ENCODE measurements at places on chromosomes 5 and 9.

DNA sequence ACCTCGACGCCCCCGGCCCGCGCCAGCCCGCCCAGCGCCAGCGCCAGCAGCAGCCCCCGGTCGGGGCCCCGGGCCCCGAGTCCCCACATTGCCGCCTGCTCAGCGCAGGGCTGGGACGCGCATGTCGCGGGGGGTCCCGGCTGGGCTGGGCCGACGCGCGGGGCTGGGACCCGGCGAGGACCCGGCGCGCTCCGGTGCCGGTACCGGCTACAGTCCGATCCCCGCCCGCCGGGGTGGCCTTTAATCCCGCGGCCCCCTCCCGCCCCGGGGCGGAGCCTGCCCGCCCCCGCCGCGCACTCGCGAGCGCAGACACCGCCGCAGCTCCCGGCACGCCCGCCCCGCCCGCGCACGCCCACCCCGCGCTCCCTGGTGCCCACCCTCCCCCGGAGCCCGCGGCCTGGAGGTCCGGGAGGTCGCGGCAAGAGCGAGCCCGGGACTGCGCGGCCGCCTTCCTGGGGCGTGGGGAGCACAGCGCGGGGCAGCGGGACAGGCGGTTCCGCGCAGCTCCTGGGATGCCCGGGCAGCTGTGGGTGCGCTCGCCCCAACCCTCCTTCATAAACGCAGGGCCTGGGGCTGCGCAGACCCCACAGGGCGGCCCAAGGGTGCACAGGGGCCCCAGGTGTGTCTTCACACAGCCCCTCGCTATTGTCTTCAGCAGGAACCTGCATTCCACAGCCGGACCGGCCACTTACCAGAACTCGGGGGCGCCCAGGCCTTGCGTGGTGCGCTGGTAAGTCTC lies at the start of gene SLC9A3:
Gene SLC9A3 (minus strand): TSS at position 216 of the 739 bp plus-strand sequence.
- no peak for DNase-seq

DNA sequence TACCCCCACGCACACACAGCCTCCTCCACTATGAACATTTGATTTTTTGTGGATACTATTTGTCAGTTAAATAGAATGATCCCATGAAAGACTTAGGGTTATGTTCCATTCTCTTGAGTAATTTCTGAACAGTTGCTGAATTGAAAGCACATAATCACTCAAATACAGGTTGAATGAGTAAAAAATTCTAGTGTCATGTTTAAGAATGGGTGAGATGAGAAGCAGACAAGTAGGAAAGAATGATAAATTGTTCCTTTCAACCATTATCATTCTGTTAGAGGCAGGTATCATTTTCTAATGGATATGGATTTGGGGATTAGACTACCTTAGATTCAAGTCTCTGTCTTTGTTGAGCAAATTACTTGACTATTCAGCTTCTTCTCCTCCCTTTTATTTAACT lies 19.3 kb downstream of the RAD50 start:
- DNase-seq = no peak

- DNase-seq = no peak
Measured at GRCh38 chr5:53411388-53411787, 69.0 kb upstream of the FST start.

- DNase-seq = peak; percentile 14
Measured at GRCh38 chr9:96186591-96187011, 115.4 kb downstream of the HSD17B3 start.

- no peak for DNase-seq
Measured at GRCh38 chr5:130747556-130747955, 417.5 kb downstream of the HINT1 start.

GRCh38 chr9:129597355-129598088 lies 23.4 kb downstream of the C9orf50 start:
- peak; percentile 42 for DNase-seq

DNA sequence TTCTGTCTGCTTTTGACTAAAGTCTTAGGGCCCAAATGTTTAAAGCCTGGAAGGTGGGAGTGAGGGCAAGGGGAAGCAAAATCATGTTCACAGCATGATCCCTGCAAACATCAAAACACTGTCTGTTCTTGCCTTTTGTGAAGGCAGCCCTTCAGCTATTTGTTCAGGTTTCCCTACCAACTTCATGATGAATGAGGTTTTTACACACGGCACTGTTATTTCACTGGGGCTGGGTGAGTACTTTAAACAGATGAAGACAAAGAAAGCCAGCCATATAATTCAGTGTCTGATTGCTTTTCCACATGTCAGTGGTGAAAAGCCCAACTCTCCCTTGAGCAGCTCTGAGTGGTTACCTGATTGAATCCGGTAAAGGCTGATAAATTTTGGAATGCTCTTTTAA lies 224.7 kb upstream of the GRAMD2B start:
- no peak for DNase-seq

DNA sequence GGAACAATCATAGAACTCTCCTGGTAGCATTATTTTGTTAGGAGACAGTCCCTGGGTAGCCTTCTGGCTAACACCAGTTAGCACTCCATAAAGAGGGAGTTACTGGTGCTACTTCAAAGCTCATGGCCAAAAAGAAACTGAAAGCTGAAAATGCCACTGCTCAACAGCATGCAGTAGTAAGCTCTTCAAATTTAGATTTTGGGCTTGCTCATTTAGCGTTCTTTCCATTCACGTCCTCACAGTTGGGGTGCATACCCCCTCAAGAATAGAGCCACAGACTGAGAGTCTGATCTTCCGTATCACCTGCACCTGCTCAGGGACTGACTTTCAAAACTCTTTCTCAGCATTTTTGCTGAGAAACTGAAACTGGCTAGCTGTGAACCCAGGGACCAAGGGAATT lies 24.7 kb downstream of the NTRK2 start:
- DNase-seq = no peak
